ENCODE measurements at places on chromosomes 12 and 14.
A peak's percentile ranks its signal among the peaks of the same experiment; 100 is the strongest.

DNA sequence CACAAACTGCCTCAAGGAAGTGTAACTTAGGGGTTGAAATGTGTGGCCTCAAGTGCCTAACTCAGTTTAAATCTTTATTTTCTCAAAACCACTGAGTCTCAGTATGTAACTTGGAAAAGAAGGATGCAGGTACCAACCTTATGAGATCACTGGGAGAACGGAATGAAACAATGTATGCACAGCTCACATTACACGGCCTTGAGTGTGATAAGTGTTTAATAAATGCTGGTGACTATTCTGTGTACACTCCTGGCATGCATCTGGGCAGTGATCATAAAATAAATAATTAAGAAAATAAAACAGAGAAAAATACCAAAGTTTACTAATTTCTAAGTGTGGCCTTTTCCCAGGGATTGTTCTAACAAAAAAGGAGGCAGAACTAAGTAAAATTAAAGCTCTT is 974.5 kb upstream of the FLRT2 start:
- no peak for DNase-seq

- DNase-seq = no peak
Measured at GRCh38 chr14:59271734-59272133, 83.3 kb downstream of the DAAM1 start.

GRCh38 chr12:79046021-79046420 is 181.4 kb downstream of the SYT1 start:
- no peak for DNase-seq

DNA sequence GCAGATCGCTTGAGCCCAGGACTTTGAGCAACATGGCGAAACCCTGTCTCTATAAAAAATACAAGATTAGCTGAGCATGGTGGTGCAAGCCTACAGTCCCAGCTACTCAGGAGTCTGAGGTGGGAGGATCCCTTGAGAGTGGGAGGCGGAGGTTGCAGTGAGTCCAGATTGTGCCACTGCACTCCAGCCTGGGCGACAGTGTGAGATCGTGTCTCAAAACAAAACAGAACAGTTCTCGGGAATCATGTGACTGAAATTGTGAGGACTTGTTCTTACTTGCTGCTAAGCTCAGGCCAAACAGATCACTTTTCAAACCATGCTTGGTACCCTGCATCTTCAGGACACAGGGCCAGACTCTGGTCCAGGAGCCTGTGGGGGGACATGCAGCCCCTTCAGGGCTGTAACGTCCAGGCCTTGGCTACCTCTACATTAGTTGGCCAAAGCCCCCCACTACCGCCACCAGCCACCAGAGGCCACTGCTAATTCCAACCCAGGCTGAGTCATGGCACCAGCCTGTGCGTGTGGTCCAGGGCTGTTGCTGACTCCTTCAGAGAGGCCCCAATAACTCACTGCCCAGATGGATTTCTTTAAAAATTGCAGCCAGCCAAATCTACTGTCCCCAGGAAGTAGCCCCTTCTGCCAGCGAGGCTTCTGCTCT is 33.4 kb upstream of the SYNDIG1L start:
- DNase-seq = peak; percentile 20

DNA sequence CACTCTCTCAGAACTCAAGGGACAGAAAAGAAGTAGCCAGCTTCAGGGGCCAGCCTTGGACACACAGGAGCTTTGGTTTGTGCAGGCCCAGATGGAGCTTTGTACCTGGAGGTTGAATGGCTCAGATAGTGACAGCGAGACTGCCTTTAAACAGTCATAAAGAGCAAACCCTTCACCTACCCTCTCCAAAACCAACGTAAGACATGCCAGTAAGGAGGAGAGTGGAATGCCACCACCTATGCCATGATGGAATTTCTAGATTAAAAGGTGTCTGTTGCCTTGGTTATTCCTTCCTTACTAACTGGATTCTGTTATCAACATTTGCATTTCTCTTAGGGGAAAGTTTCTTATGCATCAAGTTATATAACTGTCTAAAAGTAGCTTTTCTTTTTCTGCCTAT is 98.1 kb downstream of the EML1 start:
- no peak for DNase-seq

DNA sequence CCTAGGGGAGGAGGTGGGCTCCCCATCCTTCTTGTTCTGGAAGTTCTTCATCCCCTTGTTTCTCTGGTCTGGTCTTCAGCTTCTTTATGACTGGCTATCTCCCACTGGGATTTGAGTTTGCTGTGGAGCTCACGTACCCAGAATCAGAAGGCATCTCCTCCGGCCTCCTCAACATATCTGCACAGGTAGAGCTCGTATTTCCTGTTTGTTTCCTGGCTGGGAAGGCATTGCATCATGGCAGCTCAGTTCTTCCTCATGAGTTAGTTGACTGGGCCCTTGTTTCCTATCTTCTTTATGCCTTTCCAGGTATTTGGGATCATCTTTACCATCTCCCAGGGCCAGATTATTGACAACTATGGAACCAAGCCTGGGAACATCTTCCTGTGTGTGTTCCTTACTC is 19.8 kb downstream of the ERG28 start:
- DNase-seq = no peak

GRCh38 chr12:87253157-87253556 is 776.0 kb downstream of the C12orf50 start:
- no peak for DNase-seq

- DNase-seq = no peak
Measured at GRCh38 chr12:122102331-122102730, 23.8 kb downstream of the MLXIP start.

GRCh38 chr12:92051441-92051840 is 94.2 kb downstream of the BTG1 start:
- DNase-seq = no peak

DNA sequence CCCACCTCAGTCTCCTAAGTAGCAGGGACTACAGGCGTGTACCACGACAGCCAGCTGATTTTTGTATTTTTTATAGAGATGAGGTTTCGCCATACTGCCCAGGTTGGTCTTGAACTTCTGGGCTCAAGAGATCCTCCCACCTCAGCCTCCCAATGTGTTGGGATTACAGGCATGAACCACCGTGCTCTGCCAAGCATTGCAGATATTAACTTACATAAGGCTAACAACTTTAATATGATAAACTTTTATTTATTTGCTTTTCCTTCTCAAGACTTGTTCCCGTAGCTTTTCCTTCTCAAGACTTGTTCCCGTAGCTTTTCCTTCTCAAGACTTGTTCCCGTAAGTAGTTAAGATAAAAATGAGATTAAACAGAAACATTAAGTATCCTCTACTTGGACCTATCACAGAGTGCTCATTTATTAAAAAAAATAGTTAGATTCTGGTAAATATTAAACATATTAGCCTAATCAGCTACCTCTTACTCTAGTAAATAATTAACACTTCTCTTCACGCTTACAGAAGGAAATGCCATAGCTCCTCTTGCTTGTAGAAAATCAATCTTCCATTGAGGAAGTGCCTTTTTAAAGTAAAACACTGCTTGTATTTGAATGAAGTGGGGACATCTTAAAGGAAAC is 157.7 kb upstream of the KITLG start:
- DNase-seq = no peak

GRCh38 chr12:106918746-106919145 is 37.0 kb upstream of the TMEM263 start:
- DNase-seq = no peak

DNA sequence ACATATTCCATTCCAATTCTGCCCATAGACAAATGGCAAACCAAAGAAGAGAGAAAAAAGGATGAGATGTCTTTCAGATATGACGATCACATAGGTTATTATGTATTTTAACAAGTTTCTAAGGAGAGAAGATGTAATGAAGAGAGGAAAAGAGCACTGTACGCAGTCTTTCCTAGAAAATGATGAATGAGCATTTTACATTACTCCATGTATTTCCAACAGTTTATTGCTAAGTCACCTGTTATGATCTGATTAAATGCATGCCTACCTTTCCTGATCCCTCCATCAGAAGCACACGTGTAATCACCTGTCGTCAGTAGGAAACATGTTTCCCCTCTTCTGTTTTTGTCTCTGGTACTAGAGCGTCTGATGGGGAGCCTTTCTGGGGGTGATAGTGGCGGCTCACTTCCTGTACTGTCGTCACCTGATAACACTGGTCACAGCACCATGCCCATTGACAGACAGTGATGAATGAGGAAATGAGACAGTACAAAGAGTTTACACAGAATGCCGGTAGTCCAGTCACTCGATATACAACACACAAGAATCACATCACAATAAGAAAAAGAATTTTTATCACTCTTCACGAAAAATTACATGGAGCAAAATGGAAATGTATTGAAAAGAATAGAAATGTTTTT is 161.6 kb downstream of the KCNC2 start:
- no peak for DNase-seq

DNA sequence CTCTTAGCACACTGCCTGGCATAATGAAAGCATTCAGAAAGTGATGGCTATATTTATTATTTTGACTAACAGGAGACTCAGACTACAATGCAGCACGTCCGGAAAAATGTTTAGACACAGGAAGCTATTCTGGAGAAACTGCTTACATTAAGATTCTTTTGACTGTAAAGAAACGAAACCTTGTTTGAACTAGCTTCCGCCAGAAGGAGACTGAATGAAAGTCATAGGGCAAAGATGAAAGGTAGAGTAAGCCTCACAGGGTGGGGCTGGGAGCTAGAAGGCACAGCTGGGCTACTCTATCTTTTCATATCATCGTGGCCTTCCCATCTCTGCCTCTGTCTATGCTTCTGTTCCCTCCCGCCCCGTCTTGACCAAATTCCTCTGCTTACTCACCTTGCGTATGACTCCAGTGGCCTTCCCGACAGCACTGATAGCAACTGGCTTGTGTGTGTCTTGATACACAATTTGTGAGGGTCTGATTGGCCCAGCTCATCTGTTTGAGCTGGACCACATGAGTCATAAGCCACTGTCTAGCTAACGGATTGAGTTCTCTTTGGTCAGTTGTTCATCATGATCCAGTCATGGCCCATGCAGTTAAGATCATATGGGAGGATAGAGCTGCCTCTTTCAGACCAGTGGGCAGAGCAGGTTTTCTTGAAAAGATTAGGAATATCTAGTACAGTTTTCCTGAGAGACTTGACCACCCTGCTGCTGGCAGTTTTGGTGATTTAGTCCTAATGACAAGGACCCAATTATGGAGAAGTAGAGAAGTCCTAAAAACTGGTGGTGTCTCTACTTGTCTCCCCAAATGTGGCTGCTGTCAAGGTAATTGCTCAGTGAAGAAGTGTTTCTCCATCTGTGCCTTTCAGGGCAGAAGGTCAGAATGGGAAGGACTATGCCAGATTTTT is 151.5 kb upstream of the SLC38A2 start:
- DNase-seq = peak; percentile 82

DNA sequence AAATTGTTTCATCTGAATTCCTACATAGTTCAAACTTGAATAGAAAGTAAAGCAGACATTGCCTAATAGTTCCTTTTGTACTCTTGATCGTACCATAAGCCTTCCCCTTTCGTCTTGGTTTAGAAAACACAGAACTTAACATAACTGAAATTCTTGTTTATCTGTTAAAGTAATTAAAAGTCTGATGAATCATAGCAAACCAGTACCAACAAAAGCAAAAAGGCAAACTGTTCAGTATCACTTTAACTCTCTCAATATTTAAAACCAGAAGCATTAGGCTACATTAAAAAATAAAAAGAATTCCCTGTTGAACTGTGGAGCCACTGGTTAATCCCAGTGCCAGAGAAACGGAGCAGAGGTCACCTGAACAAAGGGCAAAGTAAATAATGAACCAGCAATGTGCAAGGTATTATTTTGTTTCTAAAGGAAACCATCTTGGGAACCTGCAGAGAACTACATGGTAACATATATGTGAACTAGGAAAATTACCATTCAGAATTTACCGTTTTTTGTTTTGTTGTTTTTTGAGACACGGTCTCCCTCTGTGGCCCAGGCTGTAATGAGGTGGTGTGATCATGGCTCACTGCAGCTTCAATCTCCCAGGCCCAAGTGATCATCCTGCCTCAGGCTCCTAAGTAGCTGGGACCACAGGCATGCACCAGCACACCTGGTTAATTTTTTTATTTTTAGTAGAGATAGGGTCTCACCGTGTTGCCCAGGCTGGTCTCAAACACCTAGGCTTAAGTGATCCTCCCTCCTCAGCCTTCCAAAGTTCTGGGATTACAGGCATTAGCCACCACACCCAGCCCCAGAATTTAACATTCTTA is 17.1 kb upstream of the HIGD1C start:
- no peak for DNase-seq

- no peak for DNase-seq
Measured at GRCh38 chr12:113325916-113326315, 9.0 kb downstream of the SLC8B1 start.

DNA sequence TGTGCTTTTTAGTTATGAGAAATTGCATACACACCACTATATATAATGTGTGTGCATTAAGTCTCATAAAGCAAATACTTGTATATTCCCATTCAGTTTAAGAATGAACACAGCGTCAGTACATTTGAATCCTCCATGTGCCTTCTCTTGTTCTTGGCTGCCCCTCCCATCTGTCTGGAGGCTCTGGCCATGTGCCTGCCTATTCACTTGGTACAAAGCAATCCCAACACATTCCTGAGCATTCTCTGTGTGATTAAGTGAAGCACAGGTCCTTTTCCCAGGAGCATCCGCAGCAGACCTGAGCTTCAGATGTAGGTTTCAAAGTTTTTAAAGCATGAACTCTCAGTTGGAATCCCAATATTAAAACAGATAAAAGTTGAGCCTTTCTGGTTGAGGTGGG is 58.7 kb downstream of the POLR3B start:
- no peak for DNase-seq

GRCh38 chr12:96046543-96047228 is 11.3 kb upstream of the LTA4H start:
- no peak for DNase-seq

DNA sequence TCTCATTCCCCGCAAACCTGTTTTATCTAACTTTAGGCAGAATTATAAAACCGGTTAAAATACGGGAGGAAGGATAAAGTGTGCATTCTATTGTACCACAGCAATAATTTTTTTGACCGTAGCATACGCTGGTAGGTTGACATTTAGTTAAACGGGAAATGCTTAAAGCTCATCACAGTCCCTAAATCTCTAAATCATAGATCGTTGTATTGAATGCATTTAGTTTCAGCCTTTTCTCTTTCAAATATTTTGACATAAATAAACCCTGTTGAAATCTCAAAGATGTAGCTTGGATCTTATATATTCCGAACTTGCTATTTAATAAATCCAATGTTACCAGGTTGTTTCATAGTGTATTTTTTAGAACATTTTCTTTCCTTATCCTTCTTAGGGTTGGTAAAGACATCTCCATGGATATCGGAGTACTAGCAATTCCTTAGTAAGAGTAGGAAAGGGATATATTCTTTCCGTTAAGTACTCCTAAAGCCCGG is 798 bp downstream of the CLEC2B start:
- DNase-seq = no peak

GRCh38 chr14:80772504-80772903 is 169.0 kb downstream of the CEP128 start:
- DNase-seq = no peak

GRCh38 chr12:81541121-81541520 is 218.0 kb downstream of the PPFIA2 start:
- DNase-seq = no peak
